ENCODE measurements at places on chromosomes 6 and 20.

DNA sequence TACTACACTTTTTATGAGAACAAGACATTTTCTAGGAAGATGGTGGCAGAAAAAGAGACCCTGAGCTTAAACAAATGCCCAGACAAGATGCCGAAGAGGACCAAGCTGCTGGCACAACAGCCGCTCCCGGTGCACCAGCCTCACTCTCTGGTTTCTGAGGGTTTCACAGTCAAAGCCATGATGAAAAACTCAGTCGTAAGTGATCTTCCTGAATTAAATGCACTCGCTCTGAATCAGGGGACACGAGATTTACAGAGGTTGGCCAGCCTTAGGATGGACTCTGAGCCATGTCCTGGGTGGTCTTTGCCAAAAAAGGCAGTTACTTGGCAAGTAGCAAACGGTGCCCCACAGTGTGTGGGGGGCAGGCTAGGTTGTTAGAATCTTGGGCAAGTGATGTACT lies 423 bp downstream of the PACRG start:
- DNase-seq, result no peak

DNA sequence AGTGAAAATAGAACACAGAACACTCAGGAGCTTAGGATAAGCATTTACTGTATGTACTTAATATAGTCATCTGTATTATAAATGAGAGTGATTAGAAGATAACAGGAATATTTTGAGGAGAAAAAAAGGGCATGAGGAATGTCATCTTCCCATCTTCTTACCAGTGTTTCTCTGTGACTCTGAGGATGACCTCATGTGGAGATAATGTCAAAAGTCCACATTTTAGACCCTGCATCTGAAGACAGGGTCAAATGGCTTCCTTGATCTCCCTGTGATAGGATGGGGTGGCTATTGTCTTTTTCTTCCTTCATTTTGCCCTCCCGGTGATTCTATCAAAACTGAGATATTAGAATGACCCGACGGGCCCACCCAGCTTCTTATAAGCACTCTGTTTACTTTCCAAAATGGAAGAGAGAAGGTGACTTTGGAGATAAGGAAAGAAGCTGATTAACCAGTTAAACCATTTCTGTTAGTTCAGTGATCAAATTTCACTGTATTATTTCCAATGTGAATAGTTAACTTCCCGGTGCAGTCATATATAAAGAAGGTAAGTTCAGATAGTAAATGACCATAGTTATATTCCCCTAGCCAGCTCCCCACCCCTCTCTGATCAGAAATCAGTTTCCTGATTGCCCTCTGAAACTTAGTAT lies 115.7 kb upstream of the SALL4 start:
- no peak for DNase-seq

GRCh38 chr6:117559299-117559698 lies 43.0 kb downstream of the GOPC start:
- no peak for DNase-seq

DNA sequence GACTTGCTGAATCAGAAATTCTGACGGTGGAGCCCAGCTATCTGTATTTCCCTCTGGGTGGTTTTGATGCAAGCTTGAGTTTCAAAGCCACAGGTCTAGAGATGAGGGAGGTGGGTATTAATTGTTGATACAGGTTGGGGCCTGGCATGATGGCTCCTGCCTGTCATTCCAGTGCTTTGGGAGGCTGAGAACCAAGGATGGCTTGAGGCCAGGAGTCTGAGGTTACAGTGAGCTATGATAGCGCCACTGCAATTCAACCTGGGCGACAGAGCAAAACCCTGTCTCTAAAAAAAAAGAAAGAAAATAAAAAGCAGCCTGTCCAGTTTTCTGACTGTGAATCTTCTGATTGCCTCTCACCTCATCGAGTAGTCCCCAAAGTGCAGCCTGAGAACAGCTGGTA lies 184.8 kb upstream of the SASH1 start:
- DNase-seq, result no peak

- no peak for DNase-seq
Measured at GRCh38 chr6:133114973-133115372, 126.2 kb upstream of the EYA4 start.

- DNase-seq, result no peak
Measured at GRCh38 chr6:105179244-105180065, at the start of gene POPDC3. Gene POPDC3, minus strand, starts transcription at chr6:105180014. Its CDS starts 18,105 bp downstream, at chr6:105161909.

DNA sequence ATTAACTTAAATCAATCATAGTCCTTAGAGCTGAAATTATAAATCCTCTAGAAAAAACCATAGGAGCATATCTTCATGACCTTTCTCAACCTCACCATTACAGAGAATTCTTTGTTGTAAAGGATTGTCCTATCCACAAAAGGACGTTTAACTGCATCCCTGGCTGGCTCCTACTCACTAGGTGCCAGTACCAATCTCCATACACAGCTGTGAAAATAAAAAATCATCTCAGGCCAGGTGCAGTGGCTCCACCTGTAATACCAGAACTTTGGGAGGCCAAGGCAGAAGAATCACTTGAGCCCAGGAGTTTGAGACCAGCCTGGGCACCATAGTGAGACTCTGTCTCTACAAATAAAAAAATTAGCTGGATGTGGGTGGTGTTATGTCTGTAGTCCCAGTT lies 89.9 kb downstream of the PDSS2 start:
- no peak for DNase-seq

DNA sequence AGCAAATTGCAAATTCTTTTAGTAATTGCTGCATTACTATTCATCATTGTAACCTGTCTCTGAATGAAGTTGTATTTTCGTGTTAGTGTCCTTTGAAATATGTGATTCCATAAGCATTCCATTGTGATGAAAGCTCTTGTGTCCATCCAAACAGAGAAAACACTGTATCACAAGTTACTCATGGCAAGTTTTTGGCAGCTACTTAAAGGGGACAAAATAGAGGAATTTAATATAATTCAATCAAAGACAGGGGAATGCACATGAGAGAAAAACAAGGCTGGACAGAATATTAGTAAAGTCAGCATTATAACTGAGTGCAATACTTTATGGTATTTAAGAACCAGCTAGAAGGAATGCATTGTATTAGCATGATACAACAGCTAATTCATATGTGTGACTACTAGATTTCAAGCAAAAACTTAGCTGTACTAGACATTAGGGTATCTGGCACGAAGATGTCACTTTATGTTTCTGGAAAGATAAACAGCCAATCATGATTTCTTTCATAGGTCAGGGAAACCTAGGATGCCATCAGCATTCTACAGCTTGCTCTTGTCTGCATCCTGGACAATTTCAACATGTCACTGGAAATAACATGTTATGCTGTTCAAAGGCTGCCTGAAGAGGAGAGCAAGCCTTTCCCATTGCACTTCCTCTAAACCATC lies 270.6 kb upstream of the MARCKS start:
- no peak for DNase-seq

DNA sequence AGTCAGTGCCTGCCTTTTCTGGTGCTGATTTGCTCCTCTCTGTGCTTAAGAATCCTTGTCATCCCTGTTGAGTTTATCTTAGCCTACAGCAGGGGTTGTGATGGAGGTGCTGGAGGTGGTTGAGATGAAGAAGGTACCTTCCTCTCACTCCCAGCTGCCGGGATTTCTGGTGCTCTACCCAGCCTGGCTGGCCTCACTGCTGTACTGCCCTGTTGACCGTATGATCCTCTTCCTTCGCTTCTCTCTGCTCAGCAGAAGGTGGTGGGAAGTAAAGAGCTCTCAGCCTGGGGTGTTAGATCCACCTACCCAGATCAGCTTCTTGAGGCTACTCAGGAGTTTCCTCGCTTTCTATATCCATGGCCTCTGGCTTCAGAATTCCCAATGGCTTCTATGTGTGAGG lies 101.0 kb upstream of the NXT1 start:
- no peak for DNase-seq

DNA sequence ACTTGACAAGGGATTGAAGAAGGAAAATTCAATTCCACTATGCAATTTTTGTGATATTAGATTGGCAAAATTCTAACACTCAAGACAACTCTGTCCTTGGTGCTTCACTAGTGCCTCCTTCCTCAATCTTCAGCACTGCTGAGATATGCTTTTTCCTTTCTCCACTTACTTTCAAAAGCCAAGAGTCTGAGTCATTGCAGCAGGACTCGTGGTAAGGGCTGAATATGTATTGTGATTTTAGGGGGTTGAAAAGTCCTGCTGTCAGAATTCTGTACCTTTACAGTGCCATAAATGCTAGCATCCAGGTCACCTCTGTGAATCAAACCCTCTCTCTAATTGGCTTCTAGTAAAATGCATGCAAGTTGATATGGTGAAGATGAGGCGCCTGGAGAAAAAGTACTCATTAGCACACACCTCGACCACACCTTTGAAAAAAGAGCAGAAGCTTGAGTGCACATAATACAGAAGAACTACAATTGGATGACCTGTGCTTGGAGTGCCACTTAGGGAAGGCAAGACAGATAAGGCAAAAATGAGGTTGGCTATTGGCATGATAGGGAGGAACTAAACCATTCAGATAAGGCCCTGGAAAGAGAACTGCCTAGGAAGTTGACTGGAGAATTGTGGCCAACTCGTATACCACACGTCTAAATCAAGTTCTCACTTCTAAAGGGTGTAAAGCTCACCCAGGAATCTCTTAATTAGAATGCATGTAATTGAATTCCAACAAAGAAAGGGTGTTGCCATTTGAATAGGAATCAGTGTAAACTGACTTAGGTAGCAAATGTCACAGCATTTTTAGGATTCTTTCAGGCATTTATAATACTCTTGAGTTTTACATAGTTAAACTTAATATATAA lies 43.6 kb upstream of the FAM83B start:
- no peak for DNase-seq

DNA sequence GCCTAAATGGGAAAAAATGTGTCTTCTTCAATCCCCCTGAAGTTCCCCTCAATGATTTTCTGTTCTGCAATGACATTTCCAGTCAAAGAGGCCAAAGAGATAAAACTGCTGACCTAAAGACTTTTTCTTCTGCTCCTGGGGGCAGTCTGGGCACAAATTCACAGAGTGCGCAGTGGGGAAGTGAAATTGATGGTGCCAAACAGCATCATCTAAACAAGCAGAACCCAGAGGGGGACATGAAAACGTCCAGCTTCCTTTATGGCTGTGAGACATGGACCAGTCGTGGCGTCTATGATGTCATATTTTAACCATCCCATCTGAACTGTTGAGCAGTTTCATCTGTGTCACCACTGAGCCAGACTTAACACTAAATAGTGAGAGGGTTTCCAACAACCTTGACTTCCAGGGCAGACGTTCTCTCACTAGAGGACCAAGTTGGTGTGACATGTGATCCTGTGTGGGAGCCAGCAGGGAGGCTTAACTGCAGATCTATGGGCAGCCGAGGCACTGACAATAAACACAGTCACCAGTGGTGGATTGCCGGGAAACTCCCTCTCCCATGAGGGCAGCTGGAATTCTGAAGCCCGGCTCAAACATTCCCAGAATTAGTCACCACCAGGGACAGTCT lies 12.4 kb downstream of the SCML4 start:
- no peak for DNase-seq

Measured in effector CD4-positive, alpha-beta T cell (primary cell).